ENCODE measurements at places on chromosomes 6 and 20.

DNA sequence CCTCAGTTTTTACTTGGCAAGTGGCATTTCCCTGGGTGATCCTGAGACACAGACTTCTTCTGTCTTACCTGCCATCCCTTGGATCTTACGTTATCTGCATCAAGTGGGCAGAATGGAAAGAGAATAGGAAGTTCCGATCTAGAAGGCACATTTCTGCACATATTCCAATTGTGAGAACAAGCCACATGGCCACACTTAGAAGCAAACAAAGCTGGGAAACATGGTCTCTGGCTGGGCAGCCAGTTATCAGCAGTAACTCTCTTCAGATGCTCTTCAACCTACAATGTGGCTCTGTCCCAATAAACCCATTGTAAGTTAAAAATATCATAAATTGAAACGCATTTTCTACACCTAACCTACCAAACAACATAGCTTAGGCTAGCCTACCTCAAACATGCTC is 67.3 kb upstream of the CCN6 start:
- no peak for DNase-seq

DNA sequence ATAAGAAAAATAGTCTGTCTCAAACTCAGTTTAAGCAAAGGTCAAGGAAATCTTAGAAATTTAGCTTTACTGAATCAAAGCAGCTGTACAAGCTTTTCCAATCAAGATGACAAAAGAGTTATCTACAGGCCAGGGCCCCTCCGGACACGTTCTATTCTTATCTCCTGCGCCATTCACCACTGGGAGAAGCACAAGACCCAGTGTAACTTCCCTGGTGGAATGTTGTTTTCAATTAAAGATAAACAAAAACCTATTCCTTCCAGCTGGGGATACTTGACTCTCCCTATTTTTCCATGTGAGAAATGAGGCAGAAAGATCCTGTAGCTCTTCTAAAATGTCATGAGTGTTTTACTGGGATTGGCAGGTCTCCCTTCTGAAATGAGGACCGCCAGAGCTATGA is 123.3 kb downstream of the TBX18 start:
- no peak for DNase-seq

GRCh38 chr6:129329678-129330077 is 380.3 kb downstream of the ARHGAP18 start:
- DNase-seq, result no peak

DNA sequence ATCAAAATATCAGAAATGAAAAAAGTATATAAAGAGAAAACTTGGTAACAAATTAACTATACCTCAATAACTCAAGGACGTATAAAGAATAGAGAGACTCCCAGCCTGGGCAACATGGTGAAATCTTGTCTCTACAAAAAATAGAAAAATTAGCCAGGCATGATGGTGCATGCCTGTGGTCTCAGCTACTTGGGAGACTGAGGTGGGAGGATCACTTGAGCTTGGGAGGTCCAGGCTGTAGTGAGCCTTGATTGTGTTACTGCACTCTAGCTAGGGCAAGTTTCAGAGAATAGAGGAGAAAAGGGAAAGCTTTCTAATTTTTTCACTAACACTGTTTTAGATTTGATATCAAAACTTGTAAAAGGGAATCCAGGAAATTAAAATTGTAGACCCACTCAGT is 295.9 kb downstream of the GJA1 start:
- no peak for DNase-seq

GRCh38 chr6:15677822-15678221 is 15.0 kb upstream of the DTNBP1 start:
- DNase-seq, result no peak

DNA sequence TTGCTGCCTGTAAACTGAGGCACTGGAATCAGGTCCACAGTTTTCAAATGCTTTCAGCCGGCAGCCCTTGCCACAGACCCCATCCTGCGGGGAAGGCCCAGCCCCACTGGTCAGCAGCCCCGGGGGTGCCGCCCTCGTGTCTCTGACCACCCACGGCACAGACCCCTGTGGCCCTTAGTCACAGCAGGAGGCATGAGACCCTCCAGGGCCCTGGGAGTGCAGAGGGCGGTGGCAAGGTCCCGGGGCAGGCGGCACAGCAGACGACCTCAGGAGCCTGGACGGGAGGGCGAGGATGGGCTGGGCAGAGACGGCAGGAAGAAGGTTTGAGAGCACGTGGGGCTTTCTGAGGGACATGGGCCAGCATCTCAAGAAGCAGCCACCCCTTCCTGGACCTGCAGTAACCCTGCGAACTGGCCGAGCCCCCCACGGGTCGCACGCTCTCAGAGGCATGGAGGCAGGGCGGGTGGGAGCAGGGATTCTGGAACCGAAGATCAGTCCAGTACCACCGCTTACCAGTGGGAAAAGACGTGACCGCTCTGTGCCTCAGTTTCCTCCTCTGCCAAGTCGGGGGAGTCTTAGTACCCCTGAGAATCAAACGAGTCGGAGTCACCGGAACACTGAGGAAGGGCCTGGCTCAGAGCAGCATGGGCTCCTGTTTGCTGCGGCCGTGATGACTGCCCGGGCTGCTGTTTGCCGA is 140.7 kb downstream of the TAF4 start:
- DNase-seq, result no peak

DNA sequence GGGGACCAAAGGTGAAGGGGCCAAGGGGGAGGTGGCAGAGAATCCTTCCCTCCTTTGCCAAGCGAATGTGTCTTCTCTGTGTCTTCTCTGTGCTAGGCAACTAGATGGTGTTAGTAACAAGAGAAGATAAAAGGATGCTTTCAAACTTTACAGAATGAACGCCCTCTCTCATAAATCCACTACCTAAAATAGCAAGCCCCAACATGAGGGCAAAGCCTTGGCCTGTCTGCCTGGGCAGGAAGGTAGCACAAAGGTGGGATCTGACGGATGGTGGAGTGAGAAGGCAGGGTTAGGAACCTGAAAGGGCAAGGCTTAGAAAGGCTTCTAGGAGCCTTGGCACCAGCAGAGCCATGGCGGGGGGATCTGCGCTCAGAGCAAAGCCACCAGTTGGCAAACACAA is 13.6 kb upstream of the TGM3 start:
- no peak for DNase-seq

GRCh38 chr6:39830444-39830843 is 38.3 kb downstream of the DAAM2 start:
- no peak for DNase-seq

DNA sequence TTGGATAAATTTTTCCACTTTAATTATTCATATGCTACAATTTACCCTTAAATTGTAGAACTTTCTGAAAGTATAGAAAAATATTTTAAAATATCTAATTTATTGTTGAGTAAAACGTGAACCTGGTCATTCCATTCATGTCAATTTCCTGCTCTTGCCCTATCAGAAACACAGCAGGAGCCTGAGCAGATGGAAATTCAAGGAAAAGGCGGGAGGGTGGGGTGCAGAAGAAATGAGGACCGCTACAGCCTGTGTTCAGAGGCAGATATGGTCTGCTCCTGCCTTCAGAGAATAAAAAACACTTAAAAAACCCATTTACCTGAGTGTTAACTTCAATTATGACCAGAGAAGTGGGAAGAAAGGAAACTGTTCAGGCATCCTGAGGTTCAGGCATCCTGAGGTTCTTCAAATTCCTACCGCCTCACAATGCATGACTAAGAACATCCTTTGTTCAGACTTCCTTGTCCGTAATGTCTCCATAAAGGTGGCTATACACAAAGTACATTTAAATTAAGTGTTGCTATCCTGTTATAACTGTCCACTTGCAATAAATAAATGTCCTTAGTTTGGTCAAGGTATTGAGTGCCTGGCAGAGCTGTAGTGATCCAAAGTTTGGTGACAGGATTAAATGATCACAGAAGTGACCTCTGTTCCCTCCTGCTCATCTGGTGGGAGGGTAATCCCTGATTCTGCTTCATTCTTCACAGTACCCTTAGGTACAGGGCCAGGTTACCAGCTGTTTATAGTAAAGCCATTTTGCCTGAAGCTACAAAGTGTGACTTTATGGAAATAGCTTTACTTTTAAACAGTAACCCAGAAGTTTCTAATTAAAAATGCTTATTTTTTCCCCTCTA is 109.1 kb downstream of the MAN1A1 start:
- DNase-seq, result no peak
